ENCODE measurements at places on chromosomes 5 and 9.

- no peak for DNase-seq
These were observed 424.0 kb upstream of the RGMB start for GRCh38 chr5:98349251-98349989.

- DNase-seq: no peak
These were observed 36.7 kb upstream of the HMHB1 start for GRCh38 chr5:143775258-143775657.

DNA sequence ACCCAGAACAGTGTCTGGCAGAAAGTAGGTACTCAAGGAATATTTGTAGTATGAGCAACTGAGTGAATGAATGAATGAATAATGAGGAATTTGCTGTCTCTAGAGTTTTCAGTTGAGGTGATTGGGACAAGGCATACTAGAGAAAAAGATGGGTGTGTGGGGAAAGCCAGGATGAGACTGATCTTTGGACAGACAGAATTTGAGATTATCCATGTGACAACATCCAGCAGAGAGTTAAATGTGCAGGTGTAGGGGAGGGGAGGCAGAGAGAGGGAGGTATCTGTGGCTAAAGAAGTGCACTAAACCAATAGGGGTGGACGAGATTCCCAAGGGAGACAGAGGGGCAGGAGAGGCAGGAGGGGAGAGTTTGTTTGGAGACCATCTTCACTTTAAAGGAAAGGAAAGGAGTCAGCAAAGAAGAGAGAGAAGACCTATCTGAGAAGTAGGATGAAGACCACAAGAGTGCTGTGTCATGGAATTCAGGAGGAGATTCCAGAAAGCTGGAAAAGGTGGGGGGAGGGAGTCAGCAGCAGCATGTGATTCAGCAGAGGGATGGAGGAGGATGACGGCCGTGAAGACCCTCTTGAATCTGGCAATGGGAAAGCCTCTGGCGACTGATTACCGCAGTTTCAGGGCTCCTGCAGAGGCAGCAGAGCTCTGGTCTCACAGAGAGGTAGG, 3.2 kb downstream of the CPLX2 start:
- DNase-seq: no peak

- no peak for DNase-seq
These were observed 152.1 kb upstream of the GAS1 start for GRCh38 chr9:87099407-87099806.

DNA sequence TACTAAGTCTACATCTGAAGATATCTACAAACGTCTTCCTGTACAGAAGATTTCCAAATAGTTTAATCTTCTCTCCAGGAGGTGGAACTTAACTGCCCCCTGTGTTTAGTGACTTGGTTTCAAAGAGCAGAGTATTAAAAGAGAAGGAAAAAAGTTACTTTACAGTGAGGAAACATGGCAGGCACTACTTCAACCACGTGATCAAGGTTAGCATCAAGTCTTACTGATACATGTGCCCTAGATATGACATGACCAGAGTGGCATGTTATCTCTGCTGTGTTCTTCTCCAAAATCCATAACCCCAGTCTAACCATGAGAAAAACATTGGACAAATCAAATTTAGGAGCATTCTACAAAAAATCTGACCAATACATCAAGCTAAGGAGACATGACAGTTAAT, 125.8 kb downstream of the ADAMTS12 start:
- DNase-seq: no peak

- DNase-seq: no peak
These were observed 555.0 kb downstream of the PRR16 start for GRCh38 chr5:121019106-121019505.

DNA sequence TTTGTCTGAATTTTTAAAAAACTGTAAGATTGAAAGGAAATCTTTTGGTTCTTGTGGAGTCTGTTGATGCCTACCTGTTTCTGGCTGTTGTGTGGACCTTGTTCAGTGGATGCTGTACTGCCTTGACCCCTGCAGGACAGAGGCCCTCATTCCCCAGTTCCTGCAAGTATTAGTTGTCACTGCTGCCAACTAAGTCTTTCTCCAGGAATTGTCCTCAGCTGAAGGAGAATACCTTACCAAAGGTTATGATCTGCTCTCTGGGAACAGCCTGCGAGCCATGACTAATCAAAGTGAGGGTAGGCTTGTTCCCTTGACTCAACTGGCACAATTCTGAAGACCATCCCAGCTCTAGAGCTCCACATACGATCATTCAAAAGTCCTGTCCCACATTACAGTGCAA, 145.3 kb upstream of the FST start:
- DNase-seq: peak; percentile 7

DNA sequence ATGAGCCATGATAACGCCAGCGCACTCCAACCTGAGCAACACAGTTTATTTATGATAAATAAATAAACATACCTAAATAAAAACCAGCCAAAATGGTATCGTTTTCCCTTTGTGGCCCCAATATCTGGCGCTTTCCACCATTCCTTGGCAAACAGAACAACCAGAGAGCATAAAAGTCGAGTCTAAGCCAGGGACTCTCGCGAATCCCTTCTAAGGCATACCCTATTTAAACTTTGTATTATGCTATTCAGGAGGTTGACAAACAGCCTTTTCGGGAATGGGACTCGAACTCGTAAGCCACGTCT, 386 bp upstream of the MATR3 start:
- no peak for DNase-seq

- no peak for DNase-seq
These were observed 271.2 kb downstream of the SAXO1 start for GRCh38 chr9:18761742-18762300.

DNA sequence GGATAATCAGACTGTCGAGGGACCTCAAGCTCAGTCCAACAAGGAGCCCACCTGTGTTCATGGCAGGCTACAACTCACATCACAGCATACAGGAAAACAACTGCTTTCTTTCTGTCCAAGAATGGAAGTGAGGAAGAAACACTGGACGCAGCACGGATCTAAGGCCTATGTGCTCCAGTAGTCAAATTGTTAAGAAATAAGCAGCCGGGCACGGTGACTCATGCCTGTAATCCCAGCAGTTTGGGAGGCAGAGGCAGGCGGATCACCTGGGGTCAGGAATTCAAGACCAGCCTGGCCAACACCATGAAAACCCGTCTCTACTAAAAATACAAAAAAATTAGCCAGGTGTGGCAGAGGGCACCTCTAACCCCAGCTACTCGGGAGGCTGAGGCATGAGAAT, 427.8 kb downstream of the BNC2 start:
- no peak for DNase-seq

DNA sequence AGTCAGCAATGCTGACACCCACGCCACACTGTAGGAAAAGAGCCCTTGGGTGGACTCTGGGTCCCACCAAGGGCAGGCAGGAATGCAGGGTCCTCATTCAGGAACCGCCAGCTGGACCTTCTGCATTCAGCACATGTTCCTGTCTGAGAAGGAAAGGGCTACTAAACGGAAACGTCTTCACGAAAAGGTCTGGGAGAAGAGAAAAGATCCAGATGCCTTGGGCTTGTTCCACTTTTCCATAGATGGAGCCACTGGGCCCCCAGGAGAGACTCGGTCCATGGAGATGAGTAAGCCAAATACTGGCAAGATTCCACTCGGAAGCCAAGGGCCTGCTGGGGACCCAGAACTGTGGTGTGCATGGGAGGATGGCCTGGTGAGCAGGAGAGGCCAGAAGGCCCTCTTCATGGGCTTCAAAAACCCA, 38.4 kb downstream of the LHFPL2 start:
- DNase-seq: no peak

DNA sequence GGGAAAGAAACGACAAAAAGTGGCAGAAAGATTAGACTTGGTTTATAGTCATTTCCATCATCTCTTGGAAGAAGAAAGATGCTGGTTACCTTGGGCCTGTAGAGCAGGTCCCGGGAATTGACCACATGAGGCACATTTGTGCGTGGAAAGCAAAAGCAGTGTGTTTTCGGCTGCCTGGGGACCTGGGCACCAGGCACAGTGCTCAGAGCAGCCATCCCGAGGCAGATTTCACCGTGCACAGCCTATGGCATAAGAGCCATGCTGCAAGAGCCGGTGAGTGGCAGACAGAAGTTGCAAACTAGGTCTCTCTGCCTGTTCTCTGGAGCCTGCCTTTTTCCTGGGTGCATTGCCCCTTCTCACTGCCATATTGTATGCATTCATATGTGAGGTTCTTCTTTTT, 77.0 kb downstream of the ICE1 start:
- no peak for DNase-seq

- no peak for DNase-seq
These were observed 40.4 kb downstream of the FER start for GRCh38 chr5:108788142-108788541.

DNA sequence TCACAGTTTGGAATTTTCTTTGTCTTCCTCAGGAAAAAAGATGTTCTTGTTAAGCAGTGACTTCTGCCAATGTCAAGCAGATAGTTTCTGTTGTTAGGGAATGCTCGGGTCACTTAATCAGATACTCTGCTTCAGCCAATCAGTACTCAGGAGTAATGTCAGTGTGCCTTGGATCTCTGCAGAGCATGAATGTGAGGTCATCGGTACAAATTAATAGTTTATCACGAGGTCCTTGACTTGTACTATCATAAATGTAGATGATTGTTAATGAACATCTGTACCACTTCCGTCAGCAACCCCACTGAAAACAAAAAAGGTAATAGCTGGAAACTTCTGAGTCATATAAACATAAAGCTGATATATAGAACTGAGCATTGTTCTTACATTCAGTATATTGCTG, 73.6 kb downstream of the FBXL7 start:
- DNase-seq: no peak

GRCh38 chr9:13810510-13810909, 503.4 kb downstream of the NFIB start:
- no peak for DNase-seq
